Fibroblast of lung (primary cell): ENCODE measurements at places on chromosomes 5 and 9. TPM values are rescaled to one million over a fixed set of nuclear protein-coding genes. Genes with fewer than 3 reads are reported as not detected.

- no peak for DNase-seq
These were observed 84.2 kb upstream of the ERCC6L2 start for GRCh38 chr9:95791286-95791685.

GRCh38 chr5:157819502-157820115, 39.3 kb downstream of the CLINT1 start:
- no peak for DNase-seq

GRCh38 chr5:14216372-14216771, 73.2 kb downstream of the TRIO start:
- peak; percentile 59 for DNase-seq

GRCh38 chr9:112719696-112720095, 1.8 kb upstream of the INIP start:
- peak; percentile 21 for DNase-seq

Gene TMEM215
- total RNA-seq, result not detected in 2 replicates

DNA sequence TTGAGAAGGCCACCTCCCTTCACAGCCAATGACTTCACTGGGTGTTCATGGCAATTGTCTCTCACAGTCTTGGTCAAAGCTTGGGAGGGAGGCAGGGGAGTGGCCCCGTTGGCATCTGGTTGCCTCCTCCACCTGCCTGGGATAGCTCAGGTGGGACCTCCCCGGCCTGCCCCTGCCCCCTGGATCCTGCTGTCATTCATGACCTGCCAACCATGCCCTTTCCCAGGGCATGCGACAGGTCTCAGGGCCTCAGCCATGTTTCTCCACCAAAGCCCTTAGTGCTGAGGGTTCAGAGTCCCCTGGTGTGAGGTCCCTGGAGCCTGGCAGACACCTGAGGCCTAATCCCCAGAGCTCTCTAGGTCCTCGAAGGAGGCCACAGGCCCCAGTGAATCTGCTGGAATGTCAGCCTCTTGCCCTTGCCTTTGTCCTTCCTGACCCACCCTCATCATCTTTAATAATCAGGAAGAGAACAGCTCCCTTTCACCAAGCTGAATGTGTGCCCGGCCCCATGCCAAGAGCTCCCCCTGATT, 5.6 kb downstream of the DAB2IP start:
- DNase-seq, result no peak

Gene PPP2CA
- total RNA-seq, result 46.2 and 58.6 TPM in 2 replicates

Gene ANKRD18A
- not detected in 2 replicates for total RNA-seq

DNA sequence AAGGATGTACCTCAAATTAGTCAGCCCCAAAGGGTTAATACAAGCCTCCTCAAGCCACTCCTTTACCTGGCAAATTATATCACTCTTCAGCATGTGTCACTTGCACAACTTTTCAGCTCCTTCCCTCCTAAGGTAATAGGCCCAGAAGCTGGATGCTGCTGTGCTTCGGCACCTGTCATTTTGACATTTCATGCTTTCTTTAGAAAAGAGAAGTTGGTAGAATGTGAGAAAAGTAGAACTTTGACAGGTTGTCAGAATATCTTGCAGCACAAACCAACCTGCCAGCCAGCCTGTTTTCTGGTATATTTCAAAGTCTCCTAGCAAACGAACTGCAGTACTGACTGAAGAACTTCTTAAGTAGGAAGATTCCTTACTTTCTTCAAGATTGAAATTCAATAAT, 2136.9 kb downstream of the MAT2B start:
- DNase-seq, result no peak

- no peak for DNase-seq
These were observed 28.6 kb upstream of the CDKN2AIPNL start for GRCh38 chr5:134440201-134440755.

DNA sequence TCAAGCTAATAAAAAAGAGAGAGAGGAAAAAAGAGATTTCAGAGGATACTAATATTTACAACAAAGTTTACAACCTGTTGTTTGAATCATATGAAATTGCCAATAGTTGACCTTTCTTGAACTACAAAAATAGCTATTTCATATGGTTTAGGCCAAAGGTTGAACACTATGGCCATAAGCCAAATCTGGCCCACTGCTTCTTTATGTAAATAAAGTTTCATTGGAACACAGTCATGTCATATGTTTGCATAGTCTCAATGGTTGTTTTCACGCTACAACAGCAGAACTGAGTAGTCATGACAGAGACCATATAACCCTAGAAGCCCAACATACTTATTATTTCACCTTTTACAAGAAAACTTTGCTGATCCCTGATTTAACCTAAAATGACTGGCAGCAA, 20.9 kb downstream of the SEMA5A start:
- no peak for DNase-seq

DNA sequence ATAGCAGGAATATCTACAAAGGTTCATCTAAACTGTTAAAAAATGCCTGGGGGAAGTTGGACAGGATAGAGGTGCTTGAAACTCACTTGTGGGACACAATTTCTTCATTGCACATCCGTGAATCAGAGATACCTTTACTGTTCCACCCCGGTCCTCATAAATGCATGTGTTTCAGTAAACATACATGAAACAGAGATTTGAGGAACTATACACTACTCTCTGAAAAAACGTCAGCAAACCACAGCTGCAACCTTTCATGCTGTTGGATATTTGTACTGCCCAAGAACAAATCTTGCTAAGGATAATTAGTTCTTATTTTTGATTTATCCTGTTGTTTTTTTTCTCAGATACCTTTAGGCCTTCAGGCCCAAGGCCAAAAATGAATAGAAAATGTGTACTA, 337.3 kb downstream of the KDM4C start:
- DNase-seq, result no peak

GRCh38 chr5:173751266-173751600, 134.8 kb upstream of the BOD1 start:
- no peak for DNase-seq

Gene APBA1
- total RNA-seq, result 5.4 and 8.8 TPM in 2 replicates

Gene PCDHA9
- total RNA-seq, result 0.26 and 0.33 TPM in 2 replicates

- peak; percentile 64 for DNase-seq
These were observed 17.9 kb upstream of the EGFL7 start for GRCh38 chr9:136644593-136645351.

- no peak for DNase-seq
These were observed 3.5 kb upstream of the GBGT1 start for GRCh38 chr9:133167096-133167730.

Gene PCDHGA8
- 2.6 and 4.6 TPM in 2 replicates for total RNA-seq

DNA sequence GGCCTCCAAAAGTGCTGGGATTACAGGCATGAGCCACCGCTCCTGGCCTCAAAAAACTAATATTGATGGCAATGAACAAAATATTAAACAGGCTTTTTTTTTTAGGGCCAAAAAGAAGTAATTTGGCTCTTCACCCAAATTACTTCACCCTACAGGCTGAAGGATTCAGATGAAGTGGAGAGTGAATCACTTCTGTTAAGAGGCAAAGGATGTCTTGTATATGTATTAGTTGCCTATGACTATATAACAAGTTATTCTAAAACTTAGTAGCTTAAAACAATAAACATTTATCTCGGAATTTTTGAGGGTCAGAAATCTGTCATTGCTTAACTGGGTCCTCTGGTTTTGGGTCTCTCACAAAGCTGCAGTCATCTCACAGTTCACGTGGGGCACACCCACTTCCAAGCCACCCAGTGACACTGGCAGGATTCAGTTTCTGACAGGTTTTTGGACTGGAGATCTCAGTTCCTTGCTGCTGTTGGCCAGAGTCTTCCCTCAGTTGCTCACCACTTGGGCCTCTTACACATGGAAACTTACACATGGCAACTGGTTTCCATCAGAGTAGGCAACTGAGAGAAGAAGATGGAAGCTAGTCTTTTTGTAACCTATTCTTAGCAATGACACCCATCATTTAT, 66.7 kb downstream of the IQGAP2 start:
- DNase-seq, result peak; percentile 43

Gene SLC23A1
- not detected in 2 replicates for total RNA-seq

Gene MZB1
- total RNA-seq, result 0.17 TPM in 1 of 2 replicates, not detected in the other

Gene EGFLAM
- 0.33 and 3.6 TPM in 2 replicates for total RNA-seq

- peak; percentile 81 for DNase-seq
These were observed 67.8 kb upstream of the HSPB3 start for GRCh38 chr5:54387659-54388232.
